ENCODE measurements at places on chromosomes 3 and 15. TPM values are rescaled to one million over a fixed set of nuclear protein-coding genes. Genes with fewer than 3 reads are reported as not detected.

- no peaks in the 10 kb centered on the region for H3K36me3 ChIP-seq
- H3K27me3 ChIP-seq: no peaks in the 10 kb centered on the region
- no peak overlapping the region for H3K4me3 ChIP-seq
- H3K27ac ChIP-seq: no peak overlapping the region
- DNase-seq: no peak
These were observed 146.1 kb downstream of the LRTM1 start for GRCh38 chr3:54781728-54782127.

SLC28A1 gene
- not detected for total RNA-seq

DNA sequence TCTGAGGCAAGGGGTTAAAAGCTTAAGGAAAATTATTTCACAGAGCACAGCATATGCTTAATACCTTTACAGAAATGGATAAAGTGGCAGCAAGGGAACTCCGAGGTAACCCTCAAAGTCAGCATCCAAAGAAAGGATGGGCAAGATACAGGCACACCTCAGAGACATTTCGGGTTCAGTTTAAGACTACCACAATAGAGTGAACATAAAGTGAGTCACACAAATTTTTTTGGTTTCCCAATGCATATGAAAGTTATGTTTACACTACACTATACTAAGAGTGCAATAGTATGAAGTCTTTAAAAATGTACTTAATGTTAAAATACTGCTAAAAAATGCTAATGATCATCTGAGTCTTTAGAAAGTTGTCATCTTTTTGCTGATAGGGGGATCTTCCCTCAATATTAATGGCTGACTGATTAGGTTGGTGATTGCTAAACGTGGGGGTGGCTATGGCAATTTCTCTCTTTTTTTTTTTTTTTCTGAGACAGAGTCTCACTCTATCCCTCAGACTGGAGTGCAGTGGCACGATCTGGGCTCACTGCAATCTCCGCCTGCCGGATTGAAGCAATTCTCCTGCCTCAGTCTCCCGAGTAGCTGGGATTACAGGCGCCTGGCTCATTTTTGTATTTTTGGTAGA is 10.0 kb downstream of the UBR1 start:
- H3K27me3 ChIP-seq: no peaks in the 10 kb centered on the region
- no peak overlapping the region for H3K27ac ChIP-seq
- H3K36me3 ChIP-seq: peaks cover 50% of the 10 kb centered on the region
- peaks cover 30% of the 10 kb centered on the region for H3K4me1 ChIP-seq

GRCh38 chr15:41408234-41408641 is 5.9 kb upstream of the NDUFAF1 start:
- H3K36me3 ChIP-seq: peaks cover 3% of the 10 kb centered on the region
- H3K27me3 ChIP-seq: no peaks in the 10 kb centered on the region
- no peak overlapping the region for H3K4me3 ChIP-seq
- DNase-seq: no peak
- no peak overlapping the region for H3K27ac ChIP-seq

- H3K36me3 ChIP-seq: peaks cover 85% of the 10 kb centered on the region
- peaks cover 7% of the 10 kb centered on the region for H3K4me1 ChIP-seq
- no peak overlapping the region for H3K4me3 ChIP-seq
- H3K27ac ChIP-seq: no peak overlapping the region
- no peak for DNase-seq
These were observed 7.5 kb downstream of the ZNF621 start for GRCh38 chr3:40532252-40532651.

GRCh38 chr15:66872405-66872804 is 170.4 kb downstream of the SMAD6 start:
- H3K4me1 ChIP-seq: peaks cover 5% of the 10 kb centered on the region
- H3K4me3 ChIP-seq: no peak overlapping the region
- DNase-seq: no peak
- H3K27me3 ChIP-seq: peaks cover 55% of the 10 kb centered on the region

AADACL2 gene
- total RNA-seq: not detected

- peaks cover 82% of the 10 kb centered on the region for H3K27me3 ChIP-seq
- no peak overlapping the region for H3K27ac ChIP-seq
- DNase-seq: no peak
- no peak overlapping the region for H3K4me3 ChIP-seq
These were observed 1.5 kb downstream of the CCK start for GRCh38 chr3:42264399-42265058.

GRCh38 chr3:104273046-104273649 is 1093.6 kb upstream of the ALCAM start:
- no peaks in the 10 kb centered on the region for H3K4me1 ChIP-seq
- no peak overlapping the region for H3K27ac ChIP-seq
- H3K36me3 ChIP-seq: no peaks in the 10 kb centered on the region

DNA sequence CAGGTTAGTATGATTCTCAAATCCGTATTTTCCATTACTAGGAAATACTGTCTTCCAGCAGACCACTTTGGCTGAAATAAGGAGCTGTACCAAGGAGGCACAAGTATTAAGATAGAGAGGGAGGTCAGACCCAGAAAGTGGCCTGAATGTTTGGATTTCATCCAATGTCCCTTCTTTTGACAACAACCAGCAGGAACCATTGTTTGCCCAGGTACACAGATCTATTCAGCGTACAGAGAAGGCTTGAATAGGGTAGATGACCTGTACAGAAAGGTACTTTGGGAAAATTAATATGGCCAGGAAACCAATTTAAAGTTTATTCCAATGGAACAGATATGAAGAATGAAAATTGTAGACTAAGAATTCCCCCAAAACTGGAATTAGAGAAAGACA is 12.6 kb downstream of the MTHFS start:
- no peaks in the 10 kb centered on the region for H3K4me1 ChIP-seq
- H3K27me3 ChIP-seq: no peaks in the 10 kb centered on the region
- H3K36me3 ChIP-seq: peaks cover 79% of the 10 kb centered on the region
- no peak overlapping the region for H3K27ac ChIP-seq
- DNase-seq: no peak

GOLGA6L26 gene
- total RNA-seq: not detected

CASR gene
- not detected for total RNA-seq

DNA sequence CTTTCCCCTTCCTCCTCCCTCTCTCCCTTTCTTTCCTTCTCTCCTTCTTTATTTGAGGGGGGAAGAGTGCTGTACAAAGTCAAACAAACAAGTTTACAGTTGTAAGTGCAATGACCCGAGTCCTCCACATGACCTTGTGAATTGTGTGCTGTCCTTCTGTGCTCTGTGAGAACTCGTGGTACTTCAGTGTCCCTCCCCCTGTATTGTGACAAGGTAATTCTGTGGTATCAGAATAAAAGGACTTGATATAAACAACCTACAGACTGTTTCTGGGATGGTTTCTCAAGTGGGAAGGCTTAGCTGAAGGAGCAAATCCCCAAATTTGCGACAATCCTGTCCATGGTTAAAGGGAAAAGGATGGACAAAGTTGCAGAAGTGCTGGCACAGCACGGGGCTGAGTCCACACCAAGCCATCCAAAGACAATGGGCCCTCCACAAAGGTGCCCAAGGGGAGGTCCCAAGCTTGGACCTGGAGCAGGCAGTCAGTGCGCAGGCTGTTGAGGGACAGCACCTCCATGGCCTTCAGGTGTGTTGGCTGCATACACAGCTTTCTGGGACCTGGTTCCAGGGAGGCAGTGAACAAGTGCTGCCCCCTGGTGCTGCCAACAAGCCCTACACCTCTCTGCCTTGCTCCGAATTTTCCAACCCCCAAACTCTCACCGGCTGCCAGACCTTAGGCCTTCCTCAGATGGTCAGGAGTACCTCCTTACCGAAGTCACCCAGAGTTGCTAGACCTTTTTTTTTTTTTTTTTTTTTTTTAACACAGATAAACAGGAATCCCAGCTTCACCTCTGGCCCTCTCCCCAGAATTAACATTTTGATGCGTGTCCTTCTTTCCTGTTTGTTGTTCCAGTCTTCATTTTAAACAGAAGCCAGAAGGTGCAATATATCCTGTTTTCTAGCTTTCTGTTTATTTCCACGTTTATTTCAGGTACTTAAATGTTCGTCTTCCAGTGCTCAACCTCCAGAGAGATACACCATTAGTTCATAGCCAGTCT is 2.6 kb upstream of the APEH start:
- no peaks in the 10 kb centered on the region for H3K27me3 ChIP-seq
- H3K4me1 ChIP-seq: peaks cover 30% of the 10 kb centered on the region
- peak; percentile 82 for DNase-seq
- H3K4me3 ChIP-seq: peak overlapping the region; percentile 50
- H3K36me3 ChIP-seq: peaks cover 7% of the 10 kb centered on the region
- peak overlapping the region; percentile 66 for H3K27ac ChIP-seq

Data from activated CD8-positive, alpha-beta memory T cell treated with anti-CD3 and anti-CD28 coated beads, Interleukin-2, amount 10 ng/mL, durations not matched to agents 7 days and 5 days (primary cell).